ENCODE measurements at places on chromosomes 13 and 19. TPM values are rescaled to one million over a fixed set of nuclear protein-coding genes. Genes with fewer than 3 reads are reported as not detected.
A peak's percentile ranks its signal among the peaks of the same experiment; 100 is the strongest.

LILRA5 gene
- not detected for total RNA-seq

SIGLEC9 gene
- not detected for total RNA-seq

GRCh38 chr19:49888510-49888824 is 8.2 kb downstream of the IL4I1 start:
- H3K36me3 ChIP-seq, result peaks cover 34% of the 10 kb centered on the region
- peaks cover 40% of the 10 kb centered on the region for H3K27me3 ChIP-seq
- no peak overlapping the region for H3K27ac ChIP-seq
- DNase-seq, result no peak
- no peak overlapping the region for H3K4me3 ChIP-seq

GRCh38 chr19:28710278-28710677 is 502.7 kb downstream of the UQCRFS1 start:
- no peaks in the 10 kb centered on the region for H3K27me3 ChIP-seq
- H3K27ac ChIP-seq, result no peak overlapping the region
- DNase-seq, result no peak

DNA sequence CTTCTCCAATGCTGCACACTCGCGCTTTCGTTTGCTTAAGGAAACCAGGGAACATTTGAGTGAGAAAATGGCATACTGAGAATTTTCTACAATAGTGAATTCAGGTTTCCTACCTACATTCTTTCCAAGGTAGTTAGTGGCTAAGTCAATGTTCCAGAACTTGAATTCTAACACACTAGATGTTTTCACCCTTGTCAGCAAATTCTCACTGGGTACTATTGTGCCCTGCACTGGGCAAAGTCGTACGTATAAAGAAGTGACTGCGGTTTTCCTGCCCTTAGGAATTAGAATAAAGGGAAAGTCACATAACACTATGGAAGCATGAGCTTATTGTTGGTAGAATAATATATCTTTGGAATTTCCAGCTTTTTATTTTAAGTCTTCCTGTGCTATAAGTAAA is 119.2 kb upstream of the TNFSF11 start:
- H3K4me1 ChIP-seq, result no peaks in the 10 kb centered on the region
- H3K36me3 ChIP-seq, result peaks cover 5% of the 10 kb centered on the region
- H3K4me3 ChIP-seq, result no peak overlapping the region
- DNase-seq, result no peak
- no peaks in the 10 kb centered on the region for H3K27me3 ChIP-seq
- no peak overlapping the region for H3K27ac ChIP-seq

DNA sequence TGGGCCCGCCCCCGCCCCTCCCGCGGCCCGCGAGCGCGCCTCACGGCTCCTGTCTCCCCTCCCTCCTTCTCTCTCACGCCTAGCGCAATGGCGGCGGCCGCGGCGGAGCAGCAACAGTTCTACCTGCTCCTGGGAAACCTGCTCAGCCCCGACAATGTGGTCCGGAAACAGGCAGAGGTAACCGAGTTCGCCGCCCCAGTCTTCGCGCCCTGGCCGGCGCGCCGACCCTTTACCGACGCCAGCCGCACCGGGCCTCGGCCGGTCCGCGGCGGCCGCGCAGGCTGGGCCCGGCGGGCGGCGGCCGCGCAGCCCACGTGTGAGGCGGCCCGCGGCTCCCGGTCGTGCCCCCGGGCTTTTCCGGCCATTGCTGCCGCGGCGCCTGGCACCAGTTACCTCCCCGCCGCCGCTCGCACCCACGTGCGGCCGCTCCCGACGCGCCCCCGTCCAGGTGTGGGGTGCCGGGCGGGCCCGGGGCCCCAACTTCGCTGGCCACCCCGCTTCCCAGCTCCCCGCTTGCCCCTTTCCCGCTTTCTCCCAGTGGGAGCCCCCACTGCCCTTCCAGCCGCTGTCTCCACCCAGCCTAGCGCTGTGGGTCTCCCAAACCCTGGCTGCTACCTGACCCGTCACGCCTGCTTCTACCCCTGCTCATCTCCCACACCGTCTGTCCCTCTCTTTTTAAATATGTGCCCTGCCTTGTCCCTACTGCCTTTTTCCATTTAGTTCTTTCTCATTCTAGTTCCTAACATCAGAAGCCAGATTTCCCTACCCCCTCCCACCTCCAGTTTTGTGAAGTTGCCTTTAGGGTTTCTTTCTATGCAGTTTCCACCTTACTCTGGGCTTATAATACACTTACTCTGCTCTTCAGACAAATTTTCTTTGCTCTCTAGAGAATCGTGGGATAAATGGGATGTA is 23.4 kb downstream of the IPO5 start:
- peaks cover 6% of the 10 kb centered on the region for H3K36me3 ChIP-seq
- H3K4me3 ChIP-seq, result peak overlapping the region; percentile 89
- peak; percentile 18 for DNase-seq
- no peaks in the 10 kb centered on the region for H3K27me3 ChIP-seq
- H3K27ac ChIP-seq, result peak overlapping the region; percentile 95

- H3K27me3 ChIP-seq, result no peaks in the 10 kb centered on the region
- no peaks in the 10 kb centered on the region for H3K4me1 ChIP-seq
- no peak for DNase-seq
Measured at GRCh38 chr13:82879921-82880320, 1002.4 kb downstream of the SLITRK1 start.

Measured in WTC11 (cell line).